ENCODE measurements at places on chromosomes 2 and 18.

DNA sequence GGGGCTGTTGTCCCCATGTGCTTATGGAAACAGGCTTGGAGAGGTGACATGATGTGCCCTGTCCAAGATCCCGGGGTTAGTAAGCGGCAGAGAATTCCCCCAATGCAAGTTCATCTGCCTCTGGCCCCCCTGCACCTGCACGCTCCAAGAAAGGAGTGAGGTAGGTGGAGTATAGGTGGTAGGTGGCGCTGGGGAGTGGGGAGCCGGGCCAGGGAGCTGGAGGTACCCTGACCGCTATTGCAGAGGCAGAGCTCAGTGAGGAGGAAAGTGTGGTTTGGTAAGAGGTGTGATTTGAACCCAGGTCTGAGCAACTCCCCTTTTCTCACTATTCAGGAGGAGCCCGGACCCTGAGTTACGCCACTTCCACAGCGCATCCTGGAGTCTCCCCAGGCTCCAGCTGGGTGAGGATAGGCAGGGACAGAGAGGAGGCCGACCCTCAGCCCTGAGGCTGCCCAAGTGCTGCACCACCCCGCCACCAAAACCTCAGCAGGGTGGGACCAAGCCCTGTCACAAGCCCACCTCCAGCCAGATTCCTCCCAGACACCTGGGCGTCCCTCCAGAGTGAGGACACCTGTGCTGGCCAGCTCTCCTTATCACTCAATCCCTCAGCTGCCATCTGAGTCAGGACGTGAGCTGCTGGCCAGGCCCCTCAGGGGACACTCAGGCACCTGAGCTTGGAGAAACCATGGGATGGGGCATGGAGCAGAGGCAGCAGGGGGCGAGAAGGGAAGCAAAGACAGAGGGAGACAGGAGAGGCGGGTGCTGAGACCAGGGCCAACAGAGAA is 5.6 kb downstream of the HAAO start:
- no peak for DNase-seq

DNA sequence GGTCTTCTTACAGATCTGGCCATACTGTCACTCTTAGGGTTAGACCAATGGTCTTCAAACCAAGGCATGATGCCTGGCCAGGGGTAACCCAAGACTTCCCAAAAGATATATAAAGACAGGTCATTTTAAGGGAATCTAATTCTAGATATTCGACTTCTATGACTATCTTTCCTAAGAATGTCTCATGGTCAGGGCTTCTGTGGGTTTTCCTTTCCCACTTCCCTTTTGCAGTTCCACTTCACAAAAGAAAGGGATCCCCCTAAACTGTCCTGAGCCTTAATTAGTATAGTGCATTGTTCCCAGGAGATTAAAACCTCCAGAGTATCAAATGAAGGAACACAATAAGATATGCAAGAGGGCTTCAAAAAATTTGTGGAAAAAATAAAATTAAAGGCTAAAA is 223.6 kb upstream of the SIX2 start:
- no peak for DNase-seq

GRCh38 chr2:88321449-88322248 is 130.8 kb downstream of the FOXI3 start:
- no peak for DNase-seq

GRCh38 chr2:17544256-17544655 is 3.8 kb downstream of the VSNL1 start:
- no peak for DNase-seq

DNA sequence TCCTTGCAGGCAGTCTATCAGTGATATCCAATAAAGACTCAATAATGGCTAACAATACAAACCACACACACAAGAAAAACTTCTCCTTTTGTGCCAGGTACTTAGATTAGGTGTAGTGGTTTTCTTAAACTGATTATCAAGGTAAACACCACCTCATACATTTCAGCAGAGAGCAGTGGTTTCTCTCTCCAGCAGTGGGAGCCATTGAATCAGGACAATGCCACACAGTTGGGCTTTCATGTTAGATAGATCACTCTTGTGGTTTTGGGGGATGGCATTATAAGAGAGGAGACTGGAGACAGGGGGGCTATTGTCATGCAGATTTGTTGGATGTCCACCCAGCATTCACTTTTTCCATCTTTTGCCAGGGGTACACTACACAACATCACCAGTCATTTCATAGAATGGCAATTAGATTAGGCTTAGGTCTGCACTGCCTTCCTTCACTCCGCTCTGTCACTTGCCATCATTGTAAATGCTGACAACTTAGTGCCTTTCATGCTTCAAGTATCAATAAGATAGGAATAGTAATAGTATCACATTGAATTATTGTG is 13.6 kb upstream of the IRS1 start:
- no peak for DNase-seq

DNA sequence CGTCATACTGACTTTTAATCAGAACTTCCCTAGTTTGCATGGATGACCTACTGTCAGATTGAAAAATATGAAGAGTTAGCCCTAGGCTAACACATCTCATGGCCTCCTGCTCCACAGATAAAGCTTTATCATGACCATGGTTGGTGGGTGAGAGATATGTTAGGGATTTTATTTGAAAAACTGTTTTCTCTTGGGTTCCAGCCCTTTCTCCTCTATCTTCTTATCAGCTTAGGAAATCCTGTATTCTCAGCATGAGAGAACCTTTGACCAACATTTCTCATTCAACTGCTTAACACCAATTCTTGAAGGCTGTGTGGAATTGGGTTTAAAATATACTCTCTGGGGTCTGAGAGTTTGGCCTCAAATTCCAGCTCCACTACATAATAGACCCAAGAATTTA is 1407.0 kb upstream of the CELF4 start:
- DNase-seq, result no peak

- DNase-seq, result no peak
Observed at GRCh38 chr2:42569116-42569711, 782 bp downstream of the MTA3 start.
